ENCODE measurements at places on chromosomes 3 and 15. TPM values are rescaled to one million over a fixed set of nuclear protein-coding genes. Genes with fewer than 3 reads are reported as not detected.

DNA sequence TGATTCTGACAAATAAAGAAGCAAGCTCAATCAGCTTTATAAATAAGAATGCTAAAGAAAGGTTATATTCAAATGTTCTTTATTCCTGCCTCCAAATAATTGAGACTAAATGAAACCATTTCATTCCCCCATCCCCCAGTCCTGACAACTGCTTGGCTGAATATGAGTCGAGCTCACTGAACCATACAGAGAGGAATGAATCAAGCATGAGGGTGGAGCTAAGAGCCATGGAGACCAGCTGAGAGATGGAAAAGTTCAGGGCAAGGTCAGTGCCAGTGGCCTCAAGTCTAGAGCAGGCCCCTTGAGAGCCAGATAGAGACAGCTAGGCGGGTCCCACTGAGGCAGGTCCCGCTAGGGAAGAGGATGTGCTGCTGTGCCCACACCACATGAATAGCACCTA, 188.7 kb upstream of the EIF1B start:
- DNase-seq, result no peak

GRCh38 chr15:40618906-40619305, 24.9 kb downstream of the KNL1 start:
- DNase-seq, result no peak

GRCh38 chr15:80242132-80242769, 9.8 kb downstream of the CTXND1 start:
- no peak for DNase-seq

The WWTR1 gene
- 340 TPM for total RNA-seq

DNA sequence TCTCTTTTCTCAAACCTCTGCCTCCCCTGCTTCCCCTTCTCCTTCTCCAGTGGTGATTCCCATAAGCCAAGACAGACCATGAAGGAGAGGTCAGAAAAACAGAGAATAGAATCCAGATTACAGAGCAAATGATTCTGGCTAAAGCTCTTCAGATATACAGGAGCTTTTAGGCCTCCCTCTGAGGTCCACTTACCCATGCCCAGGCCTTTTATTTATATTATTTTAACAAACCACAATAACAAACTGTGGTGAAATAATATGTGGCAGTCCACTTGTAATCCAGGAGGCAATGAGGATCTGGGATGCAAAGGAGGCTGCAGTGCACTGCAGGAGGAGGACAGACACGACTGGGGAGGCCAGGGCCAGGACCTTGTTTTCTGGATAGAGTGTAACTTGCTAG, 104.1 kb downstream of the STAC start:
- no peak for DNase-seq

The IP6K2 gene
- total RNA-seq, result 39.0 TPM

- DNase-seq, result no peak
These were observed 13.6 kb upstream of the CSK start for GRCh38 chr15:74768099-74768770.

- DNase-seq, result no peak
These were observed 133.1 kb upstream of the IGSF10 start for GRCh38 chr3:151593928-151594327.

DNA sequence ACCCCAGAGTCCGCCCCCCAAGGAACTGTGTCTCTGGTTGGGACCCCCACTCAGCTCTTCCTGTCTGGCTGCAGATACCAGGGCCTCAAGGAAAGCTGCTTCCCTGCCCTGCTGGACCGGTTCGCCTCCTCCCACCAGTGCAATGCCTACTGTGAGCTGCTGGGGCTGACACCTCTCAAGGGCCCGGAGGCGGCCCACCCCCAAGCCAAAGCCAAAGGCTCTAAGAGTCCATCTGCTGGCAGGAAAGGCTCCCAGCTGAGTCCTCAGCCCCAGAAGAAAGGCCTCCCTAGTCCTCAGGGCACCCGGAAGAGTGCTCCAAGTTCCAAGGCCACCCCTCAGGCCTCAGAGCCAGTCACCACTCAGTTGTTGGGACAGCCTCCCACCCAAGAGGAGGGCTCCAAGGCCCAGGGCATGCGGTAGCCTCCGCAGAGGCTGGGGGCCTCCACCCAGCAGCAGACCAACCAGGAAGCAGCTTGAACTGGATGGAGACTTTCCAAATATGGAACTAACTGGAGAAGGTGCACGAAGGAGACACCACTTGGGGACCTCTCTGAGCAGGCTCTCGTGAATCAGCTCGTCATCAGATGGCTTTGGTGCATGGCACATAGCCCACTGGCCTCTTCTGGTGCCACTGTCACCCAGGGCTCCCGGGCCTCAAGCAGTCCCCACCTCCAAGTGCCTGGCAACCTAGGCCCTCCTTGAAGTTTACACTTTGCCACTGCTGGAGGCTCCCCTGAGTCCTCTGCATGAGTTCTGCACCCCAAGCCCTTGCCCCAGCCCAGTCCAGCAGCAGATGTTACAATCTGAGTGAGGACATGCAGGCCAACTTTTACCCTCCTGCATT, 16.2 kb upstream of the SLC28A1 start:
- DNase-seq, result no peak

The RBP2 gene
- total RNA-seq, result not detected
